Daoy (cell line): ENCODE measurements at places on chromosomes 11 and 22. TPM values are rescaled to one million over a fixed set of nuclear protein-coding genes. Genes with fewer than 3 reads are reported as not detected.

RIN1 gene
- 13.2 and 14.6 TPM in 2 replicates for total RNA-seq

GRCh38 chr11:120807414-120808150 is 216.3 kb upstream of the TBCEL start:
- DNase-seq, result peak; percentile 82

- DNase-seq, result no peak
Measured at GRCh38 chr11:34565417-34566207, 52.0 kb upstream of the ELF5 start.

GRCh38 chr11:12499071-12499470 is 121.7 kb downstream of the PARVA start:
- DNase-seq, result no peak

DNA sequence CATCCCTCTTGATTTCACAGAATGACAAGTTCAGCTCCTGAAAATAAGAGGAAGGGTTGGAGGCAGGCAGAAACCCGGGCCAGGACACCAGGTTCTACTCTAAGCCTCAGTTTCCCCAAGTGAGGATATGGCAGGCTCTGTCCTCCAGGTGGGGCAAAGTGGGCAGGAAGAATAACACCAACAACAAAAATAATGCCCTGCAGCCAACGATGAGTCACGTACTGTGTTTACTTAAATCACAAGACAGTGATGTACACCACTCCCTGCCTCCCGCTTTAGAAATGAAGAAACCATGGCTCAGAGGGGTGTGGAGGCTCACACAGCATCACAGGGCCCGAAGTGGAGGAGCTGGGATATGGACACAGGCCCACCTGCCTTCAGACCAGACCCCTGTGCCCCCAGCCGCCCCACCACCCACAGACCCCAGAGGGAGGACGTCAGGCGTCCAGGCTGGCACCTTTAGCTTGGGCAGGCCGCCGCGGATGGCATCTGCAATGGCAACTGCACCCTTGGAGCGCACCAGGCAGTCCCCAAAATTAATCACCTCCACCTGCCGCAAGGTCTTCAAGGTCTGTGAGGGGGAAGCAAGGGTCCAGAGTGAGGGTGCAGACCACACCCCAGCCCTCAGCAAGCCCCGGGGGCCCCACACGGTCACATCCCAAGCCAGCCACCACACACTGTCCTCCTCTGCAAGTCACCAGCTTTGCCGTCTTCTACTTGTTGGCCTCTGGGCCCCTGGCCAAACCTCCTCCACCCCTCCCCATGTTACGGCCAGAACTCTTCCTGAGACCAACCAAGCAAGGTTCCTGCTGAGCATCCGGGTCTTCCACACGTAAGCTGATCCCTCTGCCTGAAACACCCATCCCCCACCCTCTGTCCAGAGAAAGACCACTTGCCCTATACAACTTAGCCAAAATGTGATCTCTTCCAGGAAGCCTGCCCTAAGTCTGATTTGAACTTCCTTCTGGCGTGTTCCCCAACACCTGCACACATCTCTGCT is 15.8 kb upstream of the CHADL start:
- peak; percentile 41 for DNase-seq
